ENCODE measurements at places on chromosomes 1 and 21. TPM values are rescaled to one million over a fixed set of nuclear protein-coding genes. Genes with fewer than 3 reads are reported as not detected.

DNA sequence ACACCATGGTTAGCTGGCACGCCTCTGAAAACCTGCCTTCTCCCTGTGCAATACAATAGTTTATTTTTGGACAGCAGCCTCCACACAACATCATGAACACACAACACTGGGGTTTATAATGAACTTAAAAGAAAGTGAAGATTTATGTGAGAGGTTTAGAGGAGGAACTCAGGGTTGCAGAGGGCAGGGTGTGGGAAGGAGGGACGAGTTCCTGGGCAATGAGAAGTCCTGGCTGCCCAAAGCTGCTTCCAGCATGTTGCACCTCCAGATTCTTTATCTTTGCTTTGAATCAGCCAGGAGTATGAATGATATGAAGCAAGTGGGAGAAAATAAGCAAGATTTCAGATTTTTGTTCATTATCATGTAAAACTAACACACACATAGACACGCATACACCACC is 11.3 kb upstream of the LRRC8D start:
- no peak for DNase-seq

- DNase-seq, result no peak
Measured at GRCh38 chr1:112997781-112998180, 41.8 kb upstream of the SLC16A1 start.

GRCh38 chr1:208369045-208369444 is 124.9 kb upstream of the PLXNA2 start:
- no peak for DNase-seq

DNA sequence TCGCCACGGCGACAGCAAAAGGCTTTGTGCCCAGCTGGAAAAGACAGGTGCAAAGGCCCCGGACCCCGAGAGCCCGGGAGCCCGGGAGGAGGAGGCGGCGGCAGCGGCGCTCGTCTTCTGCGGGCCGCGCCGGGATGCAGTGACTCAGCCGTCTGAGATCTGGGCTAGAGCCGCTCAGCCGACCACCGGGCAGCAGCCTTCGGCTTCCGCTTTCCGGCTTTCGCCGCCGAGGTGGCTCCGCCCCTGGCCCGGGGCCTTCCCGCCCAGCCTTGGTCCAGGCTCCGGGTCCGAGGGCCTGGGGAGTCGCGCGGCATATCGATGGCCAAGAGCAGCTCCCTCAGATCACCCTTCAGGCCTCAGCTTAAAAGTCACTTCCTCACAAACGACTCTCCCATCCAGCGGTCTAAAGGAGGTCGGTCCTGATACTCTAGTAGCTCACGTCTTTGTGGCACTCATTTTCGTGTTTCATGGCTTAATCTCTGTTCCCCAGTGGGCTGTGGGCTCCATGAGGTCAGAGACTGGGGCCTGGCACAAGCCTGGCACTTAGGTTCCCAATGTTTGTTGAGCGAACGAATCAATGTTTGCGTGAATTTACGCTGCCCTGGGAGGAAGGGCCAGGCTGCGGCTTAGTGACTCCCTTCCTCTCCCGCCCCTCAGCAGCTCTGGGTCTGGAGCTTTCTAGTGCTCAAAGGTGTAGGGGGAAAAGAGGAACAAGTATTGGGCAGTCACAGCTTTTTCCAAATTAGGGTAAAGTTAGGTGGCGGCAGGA is at the start of gene PHTF1:
Gene PHTF1 (minus strand): TSS at position 154 of the 769 bp plus-strand sequence. CDS start 783 bp downstream, outside the sequence.
- peak; percentile 82 for DNase-seq

GRCh38 chr1:26285366-26286063 is 5.6 kb downstream of the SH3BGRL3 start:
- DNase-seq, result no peak

GRCh38 chr1:79903321-79903720 is 896.8 kb upstream of the ADGRL4 start:
- DNase-seq, result no peak

DNA sequence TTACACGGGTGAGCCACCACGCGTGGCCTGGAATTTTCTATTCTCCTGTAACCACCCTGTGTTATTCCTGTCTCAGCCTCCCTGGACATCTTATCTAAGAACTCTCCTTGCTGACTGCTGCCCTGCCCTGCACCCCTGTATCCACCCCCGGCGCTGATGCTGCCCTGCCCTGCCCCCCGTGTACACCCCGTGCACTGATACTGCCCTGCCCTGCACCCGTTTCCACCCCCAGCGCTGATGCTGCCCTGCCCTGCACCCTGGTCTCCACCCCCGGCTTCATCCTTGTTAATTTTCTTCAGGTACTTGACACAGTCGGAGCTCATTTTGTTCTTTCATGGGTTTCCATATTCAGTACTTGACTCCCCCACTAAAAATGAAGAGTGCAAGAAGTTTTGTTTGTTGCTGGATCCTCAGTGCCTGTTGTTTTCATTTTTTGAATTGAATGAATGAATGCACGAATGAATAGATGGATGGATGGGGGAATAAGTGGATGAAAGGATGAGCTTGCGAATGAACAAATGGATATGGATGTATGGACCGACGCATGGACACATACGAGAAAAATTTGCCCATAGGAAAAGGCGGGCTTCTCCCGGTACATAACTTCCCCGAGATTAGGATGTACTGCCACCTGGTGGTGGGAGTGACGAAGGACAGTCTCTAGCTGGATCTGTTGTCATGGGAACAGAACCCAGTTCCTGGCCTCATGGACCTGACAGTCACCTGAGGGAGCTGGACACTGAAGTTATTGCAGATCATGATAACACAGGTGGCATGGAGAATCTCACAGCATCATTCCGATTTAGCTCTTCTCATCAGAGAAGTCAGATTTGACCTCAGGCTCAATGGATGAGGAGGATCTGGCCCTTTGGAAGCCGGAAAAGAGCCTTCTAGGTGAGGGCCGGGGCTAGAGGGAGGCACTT is 14.9 kb downstream of the AADACL4 start:
- DNase-seq, result peak; percentile 84

DNA sequence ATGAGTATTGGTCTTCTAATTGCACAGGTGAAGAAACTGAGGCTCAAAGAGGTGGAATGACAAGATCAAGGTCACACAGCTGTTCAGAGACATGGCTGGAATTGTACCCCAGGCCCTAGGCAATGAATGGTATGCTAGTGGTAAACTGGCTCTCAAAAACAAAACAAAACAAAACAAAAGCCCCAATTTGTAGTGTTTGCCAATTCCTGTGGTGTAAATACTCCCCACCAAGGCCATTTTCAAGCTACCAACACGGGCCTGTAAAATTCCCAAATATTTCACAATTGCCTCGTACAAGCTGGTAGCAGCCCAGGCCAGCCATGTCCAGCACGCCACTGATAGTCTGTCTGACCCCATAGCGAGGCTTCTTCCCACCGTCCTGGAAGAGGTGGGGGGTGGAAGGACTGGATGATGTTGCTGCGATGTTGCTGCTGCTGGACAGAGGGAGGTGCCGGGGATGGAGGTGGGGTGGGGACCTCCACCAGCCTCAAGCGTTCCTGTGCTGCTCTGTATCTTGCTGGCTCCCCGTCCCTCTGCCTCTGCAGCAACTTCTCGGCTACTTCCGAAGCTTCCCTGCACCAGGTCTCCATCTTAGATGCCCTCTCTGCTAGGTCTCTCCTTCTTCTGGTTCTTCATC is 62.2 kb upstream of the RUNX3 start:
- no peak for DNase-seq

- DNase-seq, result no peak
Measured at GRCh38 chr1:205351984-205352713, 4.6 kb downstream of the KLHDC8A start.

DNA sequence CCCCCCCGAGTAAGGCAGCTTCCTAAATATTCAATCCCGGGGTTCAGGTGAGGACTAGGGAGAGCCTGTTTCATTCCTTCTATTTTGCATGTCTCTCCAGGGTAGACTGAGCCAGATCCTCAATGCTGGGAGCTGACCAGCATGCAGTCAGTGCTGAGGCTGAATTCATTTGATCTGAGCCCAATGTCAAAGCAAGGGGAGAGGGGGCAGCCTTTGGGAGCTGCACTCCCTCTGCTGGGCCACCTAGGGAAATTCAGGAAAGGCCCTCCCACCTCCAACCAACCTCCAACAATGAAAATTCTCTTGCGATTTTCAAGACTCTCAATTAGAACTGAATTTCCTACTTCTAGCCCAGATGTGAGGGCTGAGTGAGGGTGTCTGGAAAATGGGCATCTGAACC is 371.2 kb downstream of the NPHP4 start:
- no peak for DNase-seq

GRCh38 chr21:35559128-35559828 is 501.0 kb downstream of the SETD4 start:
- no peak for DNase-seq

GRCh38 chr1:94917251-94917650 is 9.7 kb downstream of the CNN3 start:
- no peak for DNase-seq

DNA sequence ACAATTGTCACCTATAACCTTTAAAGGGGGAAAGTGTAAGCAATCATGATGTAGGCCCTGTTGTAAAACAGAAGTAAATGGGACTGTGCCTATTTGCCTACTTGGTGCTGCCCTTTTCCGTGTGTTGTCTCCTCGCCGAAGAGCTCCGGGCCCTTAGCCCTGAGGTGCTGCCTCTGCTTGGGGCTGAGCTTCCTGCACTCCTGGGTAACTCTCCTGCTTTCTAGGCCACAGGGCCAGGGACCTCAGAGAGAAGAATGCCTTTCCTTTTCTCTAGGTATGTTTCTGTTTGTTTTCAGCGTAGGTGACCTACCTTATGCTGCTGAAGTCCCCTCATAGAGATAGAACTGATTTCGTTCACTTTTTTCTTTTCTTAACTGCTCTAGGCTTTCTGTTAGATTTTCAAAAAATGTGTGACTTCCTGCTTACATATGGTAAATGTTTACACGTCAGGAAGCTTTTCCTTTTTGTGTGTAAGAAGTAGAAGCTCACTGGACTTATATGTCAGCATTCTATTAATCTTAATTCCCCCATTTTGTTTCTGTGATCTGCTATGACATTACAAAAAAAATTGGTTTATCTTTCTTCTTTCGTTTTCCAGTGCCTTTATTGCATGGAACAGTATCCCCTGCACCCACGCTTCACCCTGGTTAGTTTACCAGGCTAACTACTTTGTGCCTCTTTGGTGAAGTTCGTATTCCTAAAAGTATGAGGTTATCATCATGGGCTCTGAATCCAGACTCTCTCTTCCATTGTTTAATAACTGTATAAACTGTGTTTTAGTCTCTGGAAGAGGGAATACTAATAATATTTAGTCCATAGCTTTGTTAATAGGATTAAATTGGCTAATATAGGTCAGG is 61.7 kb downstream of the ITSN1 start:
- peak; percentile 51 for DNase-seq

- DNase-seq, result no peak
Measured at GRCh38 chr1:46772571-46772970, 26.3 kb upstream of the CYP4B1 start.

GRCh38 chr1:150772326-150772725 is 6.7 kb upstream of the CTSS start:
- DNase-seq, result no peak

DNA sequence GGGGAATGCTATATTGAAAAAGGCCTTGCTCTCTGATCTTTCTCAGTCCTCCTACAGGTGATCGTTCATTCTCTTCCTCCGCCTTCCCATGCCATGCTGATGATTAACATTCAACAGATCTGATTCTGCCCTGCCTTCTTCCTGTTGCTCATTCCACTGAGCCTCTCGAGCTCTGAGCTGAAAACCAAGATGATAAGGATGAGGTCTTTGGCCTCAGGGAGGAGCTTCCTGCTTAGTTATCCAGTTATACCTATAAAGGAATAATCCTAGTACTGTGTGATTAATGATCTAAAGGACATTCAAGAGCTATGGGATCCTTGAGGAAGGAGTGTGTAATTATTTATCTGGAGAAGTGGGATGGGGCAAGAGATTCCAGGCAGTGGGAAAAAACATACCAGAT is 25.2 kb upstream of the MAP3K7CL start:
- no peak for DNase-seq

- DNase-seq, result no peak
Measured at GRCh38 chr1:46444466-46444865, 45.2 kb upstream of the DMBX1 start.

DNA sequence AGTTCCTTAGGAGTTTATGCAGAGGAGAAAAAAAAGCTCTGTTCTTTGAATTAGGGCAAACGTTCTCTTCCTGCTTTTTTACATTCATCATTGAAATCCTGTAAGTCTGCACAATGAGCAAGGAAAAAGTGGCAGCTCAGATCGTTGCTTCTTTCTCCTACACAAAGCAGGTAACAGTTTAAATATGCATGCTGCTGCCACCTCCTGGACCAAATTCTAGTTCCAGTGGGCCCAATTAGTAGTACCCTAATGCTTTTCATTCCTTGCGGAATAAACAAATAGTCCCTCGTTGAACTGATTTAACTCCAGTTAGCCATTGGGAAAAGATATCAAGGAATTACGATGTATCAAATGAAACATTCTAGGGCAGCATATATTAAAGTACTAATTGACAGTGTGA is 20.1 kb downstream of the YTHDF2 start:
- peak; percentile 28 for DNase-seq

- DNase-seq, result no peak
Measured at GRCh38 chr1:26689504-26689903, 6.3 kb upstream of the ARID1A start.

- DNase-seq, result peak; percentile 9
Measured at GRCh38 chr21:24023402-24023801, 1583.9 kb downstream of the MRPL39 start.

PDZK1IP1 gene
- polyA plus RNA-seq, result 0.52 TPM

ESRRG gene
- not detected for polyA plus RNA-seq

SIKE1 gene
- 15.9 TPM for polyA plus RNA-seq

PGLYRP4 gene
- polyA plus RNA-seq, result not detected

ARHGEF16 gene
- 0.80 TPM for polyA plus RNA-seq

TTC13 gene
- 6.8 TPM for polyA plus RNA-seq

UBE2U gene
- not detected for polyA plus RNA-seq

ZBTB18 gene
- 14.6 TPM for polyA plus RNA-seq

KRTAP15-1 gene
- not detected for polyA plus RNA-seq

MATN1 gene
- 0.13 TPM for polyA plus RNA-seq
